ENCODE measurements at places on chromosomes 12 and 14.
A peak's percentile ranks its signal among the peaks of the same experiment; 100 is the strongest.

- no peak for DNase-seq
Measured at GRCh38 chr12:92123780-92124688, 21.6 kb downstream of the BTG1 start.

DNA sequence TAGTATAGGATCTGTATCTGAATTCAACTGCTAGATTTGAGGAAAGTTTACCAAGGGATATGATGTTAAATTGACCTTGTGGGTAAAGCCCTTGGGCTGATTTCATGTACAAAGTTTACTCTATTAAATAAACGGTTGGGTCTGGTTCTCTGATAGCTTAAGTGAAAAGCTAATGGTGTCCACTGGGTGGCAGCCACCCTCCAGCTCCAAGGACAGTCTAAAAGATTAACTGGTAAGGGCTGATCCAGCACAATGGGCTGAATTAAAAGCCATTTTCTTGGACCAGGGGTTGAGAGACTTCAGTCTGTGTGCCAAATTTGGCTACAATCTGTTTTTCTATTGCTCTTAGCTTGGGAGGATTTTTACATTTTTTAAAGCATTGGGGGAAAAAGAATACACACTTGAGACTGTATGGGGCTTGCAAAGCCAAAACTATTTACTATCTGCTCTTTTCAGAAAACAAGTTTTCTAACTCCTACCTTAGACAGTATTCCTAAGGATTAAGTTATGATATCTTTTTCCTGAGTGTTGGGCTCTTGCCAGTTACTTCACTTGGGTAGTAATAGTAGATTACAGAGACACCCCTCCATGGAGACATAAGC lies 116.5 kb downstream of the GPHN start:
- DNase-seq = peak; percentile 34

- DNase-seq = no peak
Measured at GRCh38 chr12:109731806-109732205, 18.2 kb downstream of the FAM222A start.

- DNase-seq = no peak
Measured at GRCh38 chr12:115338566-115339294, 654.8 kb upstream of the TBX3 start.

GRCh38 chr14:69354383-69355153 lies 43.5 kb downstream of the ERH start:
- DNase-seq = peak; percentile 77

DNA sequence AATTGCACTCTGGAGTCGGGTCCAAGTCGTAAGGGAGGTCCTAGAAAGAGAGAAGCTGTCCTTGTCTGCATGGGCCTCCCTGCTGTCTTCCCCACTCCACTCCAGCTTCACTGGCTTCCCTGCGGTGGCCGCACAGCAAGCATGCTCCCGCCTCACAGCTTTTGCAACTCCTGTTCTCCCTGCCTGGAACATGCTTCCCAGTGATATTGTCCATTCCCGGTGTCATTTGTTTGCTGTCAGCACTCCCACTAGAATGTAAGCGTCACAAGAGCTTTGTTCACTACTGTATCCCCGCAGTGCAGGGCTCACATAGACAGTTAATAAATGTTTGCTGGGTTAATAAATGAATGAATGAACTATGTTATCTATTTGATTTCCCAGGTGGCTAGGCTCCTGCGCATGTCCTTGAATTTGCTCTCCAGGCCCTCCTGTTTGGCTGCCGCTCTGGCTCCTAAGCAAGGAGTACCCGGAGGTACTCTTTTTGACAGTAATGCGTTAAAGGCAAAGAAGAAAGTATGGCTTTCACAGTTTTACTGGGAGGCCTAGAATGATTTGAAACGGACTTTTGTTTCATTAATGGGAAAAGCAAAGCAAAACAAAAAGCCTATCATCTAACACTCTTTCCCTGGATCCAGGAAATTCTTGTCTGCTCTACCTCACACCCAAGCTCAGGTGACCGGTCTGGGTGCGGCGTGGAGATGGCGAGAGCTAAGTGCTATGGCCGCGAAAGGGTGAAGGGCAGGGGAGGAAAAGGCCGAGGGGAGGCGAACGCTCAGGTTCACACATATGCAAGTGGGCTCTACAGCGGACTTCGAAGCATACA lies 6.2 kb upstream of the SLC7A7 start:
- no peak for DNase-seq

All from CD4-positive, alpha-beta T cell treated with Interleukin-17A for 1 hour (primary cell).